ENCODE measurements at places on chromosomes 1 and 21.

- DNase-seq: no peak
These were observed 92.5 kb upstream of the RUNX3 start for GRCh38 chr1:25022361-25023189.

DNA sequence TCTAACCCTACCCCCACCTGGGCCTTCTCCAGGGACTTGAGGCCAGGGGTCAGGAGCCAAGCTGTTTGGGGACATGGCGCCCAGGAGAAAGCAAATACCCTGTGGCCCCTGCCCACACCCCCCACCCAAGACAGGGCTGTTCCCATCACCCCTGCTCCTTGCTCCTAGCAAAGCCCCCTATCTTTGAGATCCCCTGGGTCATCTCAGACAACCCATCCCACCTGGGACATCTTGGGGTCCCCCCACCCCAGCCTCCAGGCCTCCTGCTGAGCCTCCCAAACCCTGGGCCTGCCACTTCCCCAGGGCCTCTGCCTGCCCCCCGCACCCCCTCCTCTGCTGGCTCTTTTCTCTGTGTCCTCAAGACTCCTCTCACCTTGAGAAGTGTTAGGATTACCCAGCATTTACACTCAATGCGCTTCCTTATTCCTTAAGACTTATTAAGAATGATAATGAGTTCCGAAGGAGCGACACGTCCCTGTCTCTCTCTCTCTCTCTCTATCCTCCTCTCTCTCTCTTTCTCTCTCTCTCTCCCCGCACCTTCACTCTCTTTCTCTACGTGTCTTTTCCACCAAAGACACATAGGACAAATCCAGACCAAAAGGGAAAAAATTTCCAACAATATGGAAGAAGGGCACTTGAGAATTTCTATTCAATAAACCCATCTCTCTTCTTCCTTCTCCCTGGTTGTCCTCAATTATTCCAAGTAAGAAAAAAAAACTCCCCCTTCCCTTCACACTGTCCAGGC lies 7.2 kb downstream of the CASZ1 start:
- DNase-seq: no peak

DNA sequence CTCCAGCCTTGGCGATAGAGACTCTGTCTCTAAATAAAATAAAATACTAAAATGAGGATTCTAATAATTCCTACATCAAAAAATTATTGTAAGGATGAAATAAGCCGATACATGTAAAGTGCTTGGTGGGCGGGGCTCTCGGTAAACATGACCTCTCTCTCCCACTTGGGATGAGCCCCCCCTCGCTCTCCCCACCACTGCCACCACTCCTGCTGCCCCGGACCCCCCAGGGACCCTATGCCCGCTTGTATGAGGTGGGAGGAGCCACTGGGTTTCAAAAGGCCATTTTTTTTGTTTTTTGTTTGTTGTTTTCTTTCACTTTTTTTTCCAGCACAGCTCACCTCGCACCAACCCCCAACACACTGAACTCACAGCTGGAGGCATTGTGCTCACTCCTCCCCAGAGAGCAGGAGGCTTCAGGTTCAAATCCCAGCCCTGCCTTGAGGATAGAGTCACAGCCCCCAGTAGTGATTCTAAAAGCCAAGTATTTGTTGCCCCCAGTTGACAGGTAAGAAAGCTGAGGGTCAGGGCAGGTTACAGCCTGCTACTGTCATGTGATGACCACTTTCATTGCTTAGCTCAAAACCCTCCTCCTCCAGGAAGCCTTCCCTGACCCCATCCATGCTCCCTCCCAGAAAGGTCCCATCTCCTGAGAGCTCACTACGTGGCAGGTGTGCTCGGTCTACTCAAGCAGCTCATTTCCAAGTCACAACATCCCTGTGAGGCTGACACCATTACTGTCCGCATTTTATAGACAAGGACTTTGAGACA lies 4.2 kb downstream of the SDC3 start:
- DNase-seq: no peak

DNA sequence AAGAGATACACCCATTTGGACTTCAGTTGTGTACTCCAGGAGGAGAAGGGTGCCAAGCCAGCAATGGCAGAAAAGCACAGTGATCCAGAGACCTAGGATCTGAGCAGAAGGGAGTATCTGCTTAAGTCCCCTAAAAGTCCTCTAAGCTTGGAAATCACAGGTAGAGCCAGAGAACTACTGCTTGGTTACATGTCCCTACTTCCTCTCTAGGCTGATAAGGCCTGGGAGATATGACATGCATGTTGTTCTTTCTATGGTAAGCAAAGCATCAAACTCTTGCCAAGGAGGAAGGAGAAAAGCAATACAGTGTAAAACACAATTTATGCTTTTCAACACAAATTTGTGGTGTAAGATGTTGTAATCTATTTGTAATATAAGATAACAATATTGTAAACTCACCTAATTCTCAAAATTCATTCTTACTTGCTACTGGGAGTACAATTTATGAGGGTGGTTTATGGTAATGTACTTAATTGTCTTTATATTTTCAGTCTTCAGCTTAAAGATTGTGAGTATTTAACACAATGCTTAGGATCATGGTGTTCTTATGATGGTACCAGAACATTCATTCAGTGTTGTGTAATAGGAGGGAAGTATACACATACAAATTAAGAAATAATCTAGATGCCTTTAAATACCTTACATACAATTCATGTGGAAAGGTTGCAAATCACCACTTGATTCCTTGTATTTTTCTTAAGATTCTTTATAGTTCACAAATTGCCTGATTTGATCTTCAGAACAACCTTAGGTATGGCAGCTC lies 49.1 kb upstream of the GNG12 start:
- DNase-seq: no peak
